ENCODE measurements at places on chromosomes 4 and X. TPM values are rescaled to one million over a fixed set of nuclear protein-coding genes. Genes with fewer than 3 reads are reported as not detected.

The WDR13 gene
- total RNA-seq = 49.5 TPM

The PPP2R2C gene
- not detected for total RNA-seq

The SSX4 gene
- not detected for total RNA-seq

The FNIP2 gene
- total RNA-seq = 10.1 TPM

The CENPVL2 gene
- not detected for total RNA-seq

DNA sequence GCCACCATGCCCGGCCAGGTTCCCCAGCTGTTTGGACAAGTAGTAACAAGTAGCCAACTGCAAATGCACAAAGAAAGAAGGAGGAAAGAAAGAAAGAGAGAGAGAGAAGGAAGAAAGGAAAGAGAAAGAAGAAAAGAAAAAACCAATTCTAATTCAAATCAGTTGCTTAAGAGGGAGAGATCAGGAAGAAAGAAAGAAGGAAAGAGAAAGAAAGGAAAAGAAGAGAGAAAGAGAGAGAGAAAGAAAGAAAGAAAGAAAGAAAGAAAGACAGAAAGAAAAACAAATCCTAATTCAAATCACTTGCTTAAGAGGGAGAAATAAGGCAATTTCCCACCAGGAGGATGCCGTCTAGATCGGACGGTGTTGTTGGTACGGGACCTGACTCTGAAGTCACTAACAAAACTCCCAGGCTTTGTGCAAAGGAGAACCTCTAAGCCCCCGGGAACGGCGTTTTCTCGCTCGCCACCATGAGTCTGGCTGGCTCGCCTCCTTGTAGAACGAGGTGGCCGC is 95.5 kb upstream of the PPP2R3B start:
- no peaks in the 10 kb centered on the region for H3K4me1 ChIP-seq
- H3K27ac ChIP-seq = no peak overlapping the region
- no peak for DNase-seq
- no peak overlapping the region for H3K4me3 ChIP-seq

- DNase-seq = no peak
- H3K27ac ChIP-seq = no peak overlapping the region
These were observed 381.2 kb downstream of the RAPGEF2 start for GRCh38 chr4:159483782-159484741.

DNA sequence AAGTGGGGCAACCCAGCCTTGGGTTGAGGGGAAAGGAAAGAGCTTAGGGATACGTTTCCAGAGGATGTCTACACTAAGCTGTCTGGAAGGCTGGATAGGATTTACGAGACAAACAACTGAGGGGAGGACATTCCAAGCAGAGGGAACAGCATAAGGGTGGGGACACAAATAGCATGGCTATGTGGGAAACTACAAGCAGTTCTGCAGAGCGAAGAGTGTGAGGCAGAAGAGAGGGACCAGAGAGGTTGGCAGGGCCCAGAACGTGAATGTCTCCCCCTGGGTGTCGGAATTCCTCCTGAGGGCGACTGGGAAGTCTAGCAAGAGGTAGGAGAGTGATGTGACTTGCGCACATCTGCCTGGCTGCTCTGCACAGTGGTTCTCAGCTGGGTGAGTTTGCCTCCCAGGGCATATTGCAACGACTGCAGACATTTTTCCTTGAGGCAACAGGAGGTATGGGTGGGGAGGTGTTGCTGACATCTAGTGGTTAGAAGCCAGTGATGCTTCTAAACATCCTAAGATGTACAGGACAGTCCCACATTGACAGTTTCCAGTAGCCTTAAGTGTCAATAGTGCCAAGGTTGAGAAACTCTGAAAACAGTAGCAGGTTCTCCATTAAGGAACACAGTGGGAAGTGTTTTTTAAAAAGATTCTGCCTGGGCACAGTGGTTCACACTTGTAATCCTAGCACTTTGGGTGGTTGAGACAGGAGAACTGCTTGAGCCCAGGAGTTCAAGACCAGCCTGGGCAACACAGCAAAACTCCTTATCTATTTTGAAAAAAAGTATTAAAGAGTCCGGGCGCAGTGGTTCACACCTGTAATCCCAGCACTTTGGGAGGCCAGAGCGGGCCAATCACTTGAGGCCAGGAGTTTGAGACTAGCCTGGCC is 9.2 kb downstream of the NDUFA1 start:
- no peak overlapping the region for H3K4me3 ChIP-seq
- peak overlapping the region; percentile 80 for H3K27ac ChIP-seq
- peak; percentile 33 for DNase-seq
- peaks cover 18% of the 10 kb centered on the region for H3K36me3 ChIP-seq

DNA sequence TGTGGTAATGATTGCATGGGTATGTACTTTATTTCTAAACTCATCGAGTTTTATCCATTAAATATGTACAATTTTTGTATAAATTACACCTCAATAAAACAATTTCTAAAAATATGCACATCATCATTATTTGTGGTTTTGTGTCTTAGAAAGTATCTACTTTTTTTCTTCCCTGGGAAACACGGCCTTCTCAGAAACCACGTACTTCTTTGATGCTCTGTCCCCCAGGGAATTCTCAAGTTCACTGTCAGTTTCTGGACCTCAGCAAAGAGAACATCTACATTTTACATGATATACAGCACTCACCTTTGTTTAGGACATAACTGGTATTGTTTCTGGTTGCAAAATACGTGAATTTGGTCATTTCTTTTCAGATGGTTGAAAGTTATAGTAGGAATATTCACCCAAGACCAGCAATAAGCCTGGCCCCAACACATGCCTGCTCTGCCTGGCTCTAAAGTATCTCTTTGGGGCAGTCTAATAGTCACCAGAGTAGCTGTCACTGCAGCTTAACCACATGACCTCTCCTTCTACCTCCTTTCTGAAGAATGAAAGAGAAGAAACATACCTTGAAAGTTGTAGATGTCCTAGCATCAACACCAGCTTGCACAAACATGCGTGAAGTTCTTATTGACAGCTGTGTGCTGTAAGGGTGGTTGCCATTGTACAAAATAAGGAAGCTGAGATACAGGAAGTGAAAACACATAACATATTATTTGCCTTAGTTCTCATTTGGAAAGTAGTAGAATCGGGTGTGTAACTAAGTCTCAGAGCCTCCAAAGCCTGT is 48.4 kb upstream of the SPANXN4 start:
- H3K36me3 ChIP-seq = no peaks in the 10 kb centered on the region
- DNase-seq = no peak
- no peak overlapping the region for H3K4me3 ChIP-seq
- no peak overlapping the region for H3K27ac ChIP-seq
- no peaks in the 10 kb centered on the region for H3K27me3 ChIP-seq

GRCh38 chr4:147683188-147683591 is 773 bp downstream of the PRMT9 start:
- peaks cover 16% of the 10 kb centered on the region for H3K36me3 ChIP-seq
- no peaks in the 10 kb centered on the region for H3K27me3 ChIP-seq
- peaks cover 39% of the 10 kb centered on the region for H3K4me1 ChIP-seq
- H3K27ac ChIP-seq = peak overlapping the region; percentile 99

- H3K27ac ChIP-seq = no peak overlapping the region
- H3K4me3 ChIP-seq = peak overlapping the region; percentile 74
- H3K27me3 ChIP-seq = peaks cover 61% of the 10 kb centered on the region
- peaks cover 14% of the 10 kb centered on the region for H3K4me1 ChIP-seq
- no peaks in the 10 kb centered on the region for H3K36me3 ChIP-seq
- DNase-seq = no peak
These were observed 104.4 kb downstream of the ADRA2C start for GRCh38 chr4:3870567-3870962.

GRCh38 chr4:109134268-109134667 is 168.2 kb downstream of the COL25A1 start:
- peaks cover 2% of the 10 kb centered on the region for H3K4me1 ChIP-seq
- no peaks in the 10 kb centered on the region for H3K36me3 ChIP-seq
- no peak overlapping the region for H3K4me3 ChIP-seq
- H3K27ac ChIP-seq = no peak overlapping the region

GRCh38 chr4:36288731-36289426 is 7.5 kb downstream of the DTHD1 start:
- no peak for DNase-seq
- no peaks in the 10 kb centered on the region for H3K27me3 ChIP-seq
- H3K4me3 ChIP-seq = no peak overlapping the region

DNA sequence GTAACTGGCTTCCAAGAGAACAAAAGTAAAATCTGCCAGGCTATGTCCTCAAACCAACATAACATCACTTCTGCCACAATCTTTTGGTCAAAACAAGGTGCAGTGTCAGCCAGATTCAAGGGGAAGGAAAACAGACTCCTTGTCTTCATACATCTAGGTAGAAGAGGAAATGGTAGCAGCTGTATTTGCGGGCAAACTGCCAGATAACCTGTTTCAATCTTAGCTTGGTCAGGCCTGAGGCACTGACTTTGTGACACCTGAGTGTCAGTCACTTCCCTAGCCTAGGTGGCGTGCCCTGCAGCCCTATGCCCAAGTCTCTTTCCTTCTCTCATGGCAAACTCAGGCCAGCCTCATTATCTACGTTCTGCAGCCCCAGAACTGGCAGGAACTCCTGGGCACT is 146.2 kb upstream of the JADE1 start:
- no peak overlapping the region for H3K4me3 ChIP-seq
- no peaks in the 10 kb centered on the region for H3K36me3 ChIP-seq
- H3K4me1 ChIP-seq = peaks cover 7% of the 10 kb centered on the region
- H3K27ac ChIP-seq = no peak overlapping the region

- peaks cover 3% of the 10 kb centered on the region for H3K36me3 ChIP-seq
- H3K27ac ChIP-seq = no peak overlapping the region
- no peak overlapping the region for H3K4me3 ChIP-seq
- no peak for DNase-seq
- peaks cover 44% of the 10 kb centered on the region for H3K27me3 ChIP-seq
- no peaks in the 10 kb centered on the region for H3K4me1 ChIP-seq
These were observed 15.8 kb upstream of the IGFBP7 start for GRCh38 chr4:57125996-57126395.

DNA sequence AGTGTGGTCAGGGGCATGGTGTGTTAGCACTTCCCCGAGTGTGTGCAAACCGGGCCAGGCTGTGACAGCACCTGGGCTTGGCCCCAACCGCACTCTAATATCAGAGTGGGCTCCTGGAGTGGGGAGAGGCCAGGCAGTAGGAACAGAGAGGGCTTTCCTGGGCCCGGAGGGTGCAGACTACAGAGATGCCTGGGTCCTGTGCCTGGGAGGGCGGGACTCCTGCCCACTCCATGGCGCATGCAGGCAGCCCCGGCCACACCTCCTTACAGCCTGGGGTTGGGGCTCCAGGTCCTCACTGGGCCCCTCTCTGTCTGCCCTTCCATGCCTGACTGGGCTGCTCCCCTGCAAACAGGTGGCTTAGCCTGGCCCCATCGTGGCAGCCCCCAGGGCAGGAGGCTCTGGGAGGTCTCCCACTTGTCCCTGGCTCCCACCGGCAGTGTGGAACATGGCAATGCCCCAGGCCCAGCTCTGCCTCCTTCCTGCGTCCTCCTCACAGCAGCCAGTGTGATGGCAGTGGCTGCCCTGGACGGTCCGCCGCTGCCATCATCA is 60.4 kb downstream of the AGA start:
- H3K36me3 ChIP-seq = no peaks in the 10 kb centered on the region
- no peak overlapping the region for H3K27ac ChIP-seq
- peaks cover 2% of the 10 kb centered on the region for H3K27me3 ChIP-seq
- DNase-seq = no peak

GRCh38 chr4:38523524-38524448 is 140.2 kb upstream of the KLF3 start:
- peaks cover 40% of the 10 kb centered on the region for H3K4me1 ChIP-seq
- H3K27ac ChIP-seq = peak overlapping the region; percentile 41

GRCh38 chrX:112008724-112009123 is 73.9 kb downstream of the TRPC5 start:
- H3K4me1 ChIP-seq = no peaks in the 10 kb centered on the region
- no peaks in the 10 kb centered on the region for H3K27me3 ChIP-seq
- H3K36me3 ChIP-seq = no peaks in the 10 kb centered on the region

DNA sequence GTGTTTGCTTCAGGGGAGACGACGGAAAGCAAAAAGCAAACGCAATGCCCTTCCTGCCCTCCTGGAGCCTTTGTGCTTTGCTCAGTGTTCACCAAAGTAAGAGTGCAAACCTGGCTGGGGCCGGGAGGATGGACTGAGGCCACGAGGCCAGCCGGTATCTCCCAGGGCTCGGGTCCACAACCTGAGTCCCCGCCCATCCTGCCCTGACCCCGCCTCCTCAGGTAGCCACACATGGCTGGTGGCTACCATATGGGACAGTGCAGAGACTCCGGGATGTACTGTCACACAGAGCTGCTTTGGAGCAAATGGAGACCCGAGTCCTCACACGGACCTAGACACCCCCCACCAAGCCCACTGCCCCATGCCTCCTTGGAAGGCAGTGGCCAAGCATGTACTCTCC is 4.8 kb downstream of the ATP2B3 start:
- H3K4me3 ChIP-seq = no peak overlapping the region
- no peaks in the 10 kb centered on the region for H3K27me3 ChIP-seq
- no peak for DNase-seq
- H3K36me3 ChIP-seq = no peaks in the 10 kb centered on the region

GRCh38 chr4:187944179-187944578 is 51.4 kb upstream of the ZFP42 start:
- H3K27me3 ChIP-seq = no peaks in the 10 kb centered on the region
- H3K4me3 ChIP-seq = no peak overlapping the region
- H3K27ac ChIP-seq = no peak overlapping the region
- H3K36me3 ChIP-seq = no peaks in the 10 kb centered on the region
- DNase-seq = no peak

Data from naive thymus-derived CD8-positive, alpha-beta T cell (primary cell).